ENCODE measurements at places on chromosomes 1 and 21.

DNA sequence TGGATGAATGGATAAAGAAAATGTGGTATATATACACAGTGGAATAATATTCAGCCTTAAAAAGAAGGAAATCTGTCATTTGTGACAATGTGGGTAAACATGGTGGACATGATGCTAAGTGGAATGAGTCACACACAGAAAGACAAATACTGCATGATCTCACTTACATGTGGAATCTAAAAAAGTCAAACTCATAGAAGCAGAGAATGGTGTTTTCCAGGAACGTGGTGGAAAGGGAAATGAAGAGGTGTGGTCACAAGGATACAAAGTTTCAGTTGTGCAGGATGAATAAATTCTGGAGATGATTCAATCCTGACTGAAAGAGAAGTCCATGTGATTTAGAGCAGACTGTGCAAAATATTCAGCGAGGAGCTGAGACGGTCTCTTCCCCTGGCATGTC lies 56.6 kb downstream of the RYR2 start:
- DNase-seq = no peak

DNA sequence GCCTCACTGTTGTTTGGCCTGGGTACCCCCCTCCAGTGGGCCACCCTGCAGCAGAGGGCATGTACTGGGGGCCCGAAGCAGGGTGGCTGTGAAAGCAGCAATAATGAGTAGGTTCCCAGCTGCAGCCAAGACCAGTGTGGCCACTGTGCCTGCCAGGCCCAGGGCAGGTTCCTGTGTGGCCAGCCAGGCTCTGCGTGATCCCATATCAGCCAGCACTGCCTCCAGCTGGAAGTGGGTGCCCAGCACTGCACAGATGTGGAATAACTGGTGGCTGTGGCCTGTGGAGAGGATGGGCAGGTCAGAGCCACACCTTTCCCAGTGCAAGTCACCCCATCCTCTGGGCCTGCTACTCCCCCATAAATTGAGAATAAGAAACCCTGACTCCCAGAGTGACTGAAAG lies 2.1 kb downstream of the BGLAP start:
- no peak for DNase-seq

DNA sequence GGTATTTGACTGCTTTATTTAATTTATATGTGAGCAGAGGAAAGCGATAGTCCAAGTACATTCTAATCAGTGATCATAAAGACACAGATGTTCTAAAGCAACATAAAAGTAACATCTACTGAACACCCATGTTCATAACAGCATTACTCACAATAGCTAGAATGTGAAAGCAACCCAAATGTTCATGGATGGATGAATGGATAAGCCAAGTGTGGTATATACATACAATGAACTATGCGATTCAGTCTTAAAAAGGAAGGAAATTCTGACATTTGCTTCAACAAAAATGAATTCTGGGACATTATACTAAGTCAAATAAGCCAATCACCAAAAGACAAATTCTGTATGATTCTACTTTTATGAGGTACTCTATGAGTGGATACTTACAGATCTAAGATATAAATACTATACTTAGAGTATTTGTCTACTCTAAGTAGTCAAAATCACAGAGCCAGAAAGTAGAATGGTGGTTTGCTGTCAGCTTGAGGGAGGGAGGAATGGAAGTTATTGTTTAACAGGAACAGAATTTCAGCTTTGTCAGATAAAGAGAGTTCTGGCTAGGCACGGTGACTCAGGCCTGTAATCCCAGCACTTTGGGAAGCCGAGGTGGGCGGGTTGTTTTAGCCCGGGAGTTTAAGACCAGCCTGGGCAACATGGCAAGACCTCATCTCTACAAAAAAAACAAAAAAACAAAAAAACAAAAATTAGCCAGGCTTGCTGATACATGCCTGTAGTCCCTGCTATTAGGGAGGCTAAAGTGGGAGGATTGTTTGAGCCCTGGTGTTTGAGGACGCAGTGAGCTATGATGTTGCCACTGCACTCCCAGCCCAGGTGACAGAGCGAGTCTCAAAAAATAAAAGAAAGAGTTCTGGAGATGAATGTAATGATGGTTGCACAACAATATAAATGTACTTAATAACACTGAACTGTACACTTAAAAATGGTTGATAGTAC lies 79.7 kb upstream of the ARHGAP29 start:
- DNase-seq = no peak

- DNase-seq = no peak
Measured at GRCh38 chr1:117092594-117092993, 29.0 kb downstream of the TRIM45 start.

DNA sequence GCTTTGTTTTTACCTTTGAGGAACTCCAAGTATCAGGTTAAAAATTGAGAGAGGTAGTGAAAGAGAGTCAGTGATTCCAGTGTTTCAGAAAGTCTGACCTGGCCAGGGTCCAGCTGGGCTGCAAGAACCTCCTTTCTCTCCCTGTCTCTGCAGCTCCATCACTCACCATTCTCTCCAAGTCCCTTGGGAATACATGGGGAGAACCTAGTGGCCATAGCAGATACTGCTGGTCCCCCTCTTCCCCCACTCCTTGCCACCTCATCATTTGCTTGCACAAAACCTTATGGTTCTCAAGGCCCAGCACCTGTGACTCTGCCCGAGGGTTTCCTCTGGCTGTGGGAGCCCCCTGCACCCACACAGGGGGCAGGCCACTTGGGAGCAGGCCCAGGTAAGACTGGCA lies 279.5 kb downstream of the KIF26B start:
- no peak for DNase-seq

DNA sequence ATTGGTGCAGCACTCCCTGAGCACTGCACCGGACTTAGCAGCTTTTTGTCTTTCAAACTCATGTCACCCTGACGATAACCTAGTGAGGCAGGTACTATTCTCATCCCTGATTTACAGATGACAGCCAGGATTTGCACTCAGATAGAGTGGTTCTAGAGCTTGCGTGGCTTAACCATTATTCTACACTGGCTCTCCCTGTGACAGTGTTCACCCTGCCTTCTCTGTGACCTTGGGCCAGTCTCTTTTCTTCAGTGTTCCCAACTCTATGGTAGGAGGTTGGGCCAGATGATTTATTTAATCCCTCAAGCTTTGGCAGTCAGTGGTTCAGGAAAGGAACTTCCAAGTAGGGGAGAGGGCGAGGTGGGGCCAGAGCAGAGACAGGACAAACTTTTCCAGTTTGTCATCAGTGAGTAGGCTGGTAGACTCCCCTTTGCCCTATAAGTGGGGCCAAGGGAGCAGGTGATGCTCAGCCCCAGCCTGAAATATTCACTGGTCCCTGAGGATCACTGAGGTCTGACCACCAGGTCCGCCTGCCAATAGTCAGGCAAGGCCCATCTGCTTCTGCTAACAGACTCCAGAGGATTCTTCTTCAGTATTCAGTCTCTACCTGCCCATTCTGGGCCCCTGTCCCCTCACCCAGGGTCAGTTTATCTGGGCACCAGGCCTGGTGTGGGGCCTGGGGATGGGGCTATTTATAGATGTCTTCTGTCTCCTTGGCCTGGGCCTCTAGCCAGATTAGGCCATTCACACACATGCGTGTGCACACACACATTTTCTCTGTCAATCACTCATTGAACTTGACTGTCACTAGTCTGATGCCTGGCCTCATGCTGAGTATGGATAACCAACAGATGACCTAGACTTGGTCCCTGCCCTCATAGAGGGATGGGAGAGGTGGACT lies 8.8 kb upstream of the FABP3 start:
- no peak for DNase-seq
